ENCODE measurements at places on chromosomes 3 and 15.

GRCh38 chr15:62089616-62090015, 22.8 kb downstream of the C2CD4A start:
- no peak for DNase-seq

- no peak for DNase-seq
Measured at GRCh38 chr15:26066896-26067295, 203.8 kb upstream of the ATP10A start.

GRCh38 chr3:94779699-94780098, 716.8 kb downstream of the NSUN3 start:
- no peak for DNase-seq

- DNase-seq = no peak
Measured at GRCh38 chr3:193906849-193907410, 229.0 kb upstream of the HES1 start.

GRCh38 chr3:100053951-100054620, 60.2 kb downstream of the FILIP1L start:
- no peak for DNase-seq

- no peak for DNase-seq
Measured at GRCh38 chr15:48595981-48596380, 49.5 kb downstream of the FBN1 start.

DNA sequence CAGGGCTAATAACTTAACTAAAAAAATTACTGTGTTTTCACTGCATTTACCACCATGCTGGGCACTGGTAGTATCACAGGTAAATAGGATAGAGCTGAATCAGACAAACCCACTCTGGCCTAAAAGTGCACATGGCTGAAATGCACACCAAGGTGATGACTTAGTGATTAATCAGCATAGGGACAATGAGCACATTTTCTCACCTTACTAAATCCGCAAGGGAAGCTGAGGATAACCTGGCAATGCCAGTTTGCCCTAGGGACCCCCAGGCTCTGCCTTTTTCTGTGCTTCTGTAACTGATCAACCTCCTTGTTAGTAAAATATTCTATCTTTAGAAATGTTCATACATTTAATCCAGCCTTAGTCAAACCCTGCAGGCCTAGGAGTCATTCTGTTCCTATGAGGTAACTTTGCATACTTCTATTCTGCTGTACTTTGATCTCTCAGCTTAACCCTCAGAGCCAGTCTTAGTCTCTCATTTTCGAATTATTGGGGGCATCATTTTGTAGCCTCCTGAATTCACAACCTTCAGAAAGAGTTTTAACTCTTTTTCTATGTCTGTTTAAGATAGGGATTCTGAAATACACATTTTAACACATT, 562.9 kb upstream of the KCNMB2 start:
- no peak for DNase-seq

- no peak for DNase-seq
Measured at GRCh38 chr3:150783316-150783715, 20.3 kb upstream of the SIAH2 start.

DNA sequence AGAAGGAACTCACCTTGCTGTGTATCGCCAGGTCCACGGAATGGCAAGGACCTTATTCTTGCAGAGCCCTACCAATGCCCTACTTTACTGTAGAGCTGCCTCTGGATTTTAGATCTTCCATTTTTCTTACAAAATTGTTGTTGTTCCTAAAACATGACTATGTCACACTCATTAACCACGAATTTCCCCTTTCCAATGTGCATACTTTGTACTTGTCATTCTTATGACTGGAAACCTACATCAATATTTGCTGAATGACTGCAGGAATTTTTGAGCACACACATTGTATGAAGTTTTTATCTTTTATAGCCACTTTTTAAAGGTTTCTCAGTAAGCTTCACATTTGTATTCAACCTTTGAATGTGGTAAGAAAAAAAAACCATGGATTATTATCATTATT, 35.9 kb upstream of the CMSS1 start:
- no peak for DNase-seq

- no peak for DNase-seq
Measured at GRCh38 chr15:41494922-41495735, 1.5 kb downstream of the ITPKA start.

DNA sequence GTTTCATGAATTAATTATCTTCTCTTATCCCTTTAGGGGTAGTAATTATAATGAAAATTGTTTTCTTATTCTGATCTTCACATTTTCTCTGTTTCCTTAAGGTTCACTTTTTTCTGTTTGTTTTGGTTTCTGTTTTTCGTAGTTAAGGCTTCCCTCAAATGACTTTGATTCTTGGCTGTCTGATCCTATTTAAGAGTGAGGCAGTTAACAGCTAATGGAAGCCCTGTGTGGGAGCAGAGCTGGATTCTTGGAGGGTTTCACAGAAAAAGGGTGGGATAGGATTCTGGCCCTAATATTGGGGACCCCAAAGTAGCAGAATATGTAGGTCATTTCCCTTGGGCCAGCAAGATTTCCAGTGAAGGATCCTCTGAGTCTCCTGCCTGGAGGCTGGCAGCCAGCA, 6.8 kb upstream of the AMOTL2 start:
- DNase-seq = no peak

DNA sequence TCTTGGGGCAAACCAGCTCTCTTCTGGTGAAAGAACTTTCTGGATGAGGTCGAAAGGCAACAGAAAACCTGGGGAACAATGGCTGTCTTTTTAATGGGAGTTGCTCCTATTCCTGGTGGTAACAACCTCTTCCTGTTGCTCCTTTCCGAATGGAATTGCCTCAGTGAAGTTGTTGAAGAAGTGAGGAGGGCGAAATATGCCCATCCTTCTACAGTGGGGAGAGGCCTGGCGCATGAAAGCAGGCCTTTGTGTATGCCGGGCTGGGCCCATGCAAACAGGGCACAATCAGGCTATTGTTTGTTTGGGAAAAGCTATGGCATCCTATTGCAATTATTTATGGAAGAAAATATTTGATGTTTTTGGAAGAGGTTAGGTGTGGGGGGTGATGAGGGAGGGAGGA, 166.9 kb downstream of the IGF1R start:
- DNase-seq = no peak

DNA sequence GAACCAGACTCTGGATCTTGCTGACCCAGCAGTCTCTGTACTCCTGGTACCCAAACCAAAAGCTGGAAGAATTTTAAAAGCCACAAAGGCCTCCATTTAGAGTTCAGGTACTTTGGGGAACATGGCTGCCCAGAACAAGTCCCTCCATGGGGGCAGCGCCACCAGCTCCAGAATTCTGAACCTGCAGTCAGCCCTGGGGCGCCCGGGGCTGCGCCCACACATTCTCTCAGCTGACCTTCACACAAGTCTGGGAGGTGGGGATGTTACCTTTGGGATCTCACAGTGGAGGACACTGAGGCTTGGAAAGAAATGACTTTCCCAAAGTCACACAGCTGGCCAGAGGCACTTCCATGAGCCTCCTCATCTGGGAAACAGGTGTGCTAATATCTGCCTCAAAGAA, 154.8 kb downstream of the RAB11A start:
- no peak for DNase-seq

GRCh38 chr3:27657404-27657803, 64.7 kb downstream of the EOMES start:
- no peak for DNase-seq

GRCh38 chr3:127423856-127424765, 136.3 kb upstream of the PRR20G start:
- no peak for DNase-seq

DNA sequence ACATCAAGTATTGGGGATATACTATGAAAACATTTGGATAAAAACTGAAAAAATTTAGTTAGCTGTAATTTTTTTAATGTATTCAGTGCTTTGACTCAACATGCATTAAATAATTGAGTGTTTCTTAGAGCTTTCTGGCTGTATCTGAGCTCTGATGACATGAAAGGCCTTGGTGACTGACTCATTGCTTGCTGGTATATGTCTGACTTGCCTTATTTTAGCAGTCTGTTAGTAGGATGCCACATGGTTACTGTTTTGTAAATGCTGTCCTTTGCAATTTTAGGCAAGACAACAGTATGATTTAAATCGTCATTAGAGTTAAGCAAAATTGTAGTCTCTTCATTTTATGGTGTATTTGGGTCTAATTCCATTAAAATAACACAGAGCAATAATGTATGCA, 199.2 kb downstream of the GHSR start:
- DNase-seq = no peak

DNA sequence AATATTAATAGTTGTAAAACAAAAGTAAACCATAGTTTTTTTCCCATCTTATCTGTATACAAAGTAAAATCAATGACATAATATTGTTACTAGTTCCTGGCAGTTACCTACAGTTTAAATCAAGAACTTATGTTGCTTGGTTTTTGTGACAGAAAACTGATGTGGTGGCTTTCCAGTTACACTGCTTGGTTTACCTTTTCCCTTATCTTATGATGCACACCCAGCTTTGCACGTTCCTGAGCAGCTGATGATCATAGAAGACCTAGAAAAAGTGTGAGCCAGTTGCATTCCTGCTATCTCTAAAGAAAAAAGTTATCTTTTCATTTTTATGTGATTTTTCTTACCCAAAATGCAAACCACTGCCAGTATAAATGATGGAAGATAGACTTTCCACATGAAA, 36.4 kb upstream of the LAMP3 start:
- DNase-seq = no peak

- DNase-seq = no peak
Measured at GRCh38 chr3:120203016-120203415, 82.0 kb downstream of the GPR156 start.

DNA sequence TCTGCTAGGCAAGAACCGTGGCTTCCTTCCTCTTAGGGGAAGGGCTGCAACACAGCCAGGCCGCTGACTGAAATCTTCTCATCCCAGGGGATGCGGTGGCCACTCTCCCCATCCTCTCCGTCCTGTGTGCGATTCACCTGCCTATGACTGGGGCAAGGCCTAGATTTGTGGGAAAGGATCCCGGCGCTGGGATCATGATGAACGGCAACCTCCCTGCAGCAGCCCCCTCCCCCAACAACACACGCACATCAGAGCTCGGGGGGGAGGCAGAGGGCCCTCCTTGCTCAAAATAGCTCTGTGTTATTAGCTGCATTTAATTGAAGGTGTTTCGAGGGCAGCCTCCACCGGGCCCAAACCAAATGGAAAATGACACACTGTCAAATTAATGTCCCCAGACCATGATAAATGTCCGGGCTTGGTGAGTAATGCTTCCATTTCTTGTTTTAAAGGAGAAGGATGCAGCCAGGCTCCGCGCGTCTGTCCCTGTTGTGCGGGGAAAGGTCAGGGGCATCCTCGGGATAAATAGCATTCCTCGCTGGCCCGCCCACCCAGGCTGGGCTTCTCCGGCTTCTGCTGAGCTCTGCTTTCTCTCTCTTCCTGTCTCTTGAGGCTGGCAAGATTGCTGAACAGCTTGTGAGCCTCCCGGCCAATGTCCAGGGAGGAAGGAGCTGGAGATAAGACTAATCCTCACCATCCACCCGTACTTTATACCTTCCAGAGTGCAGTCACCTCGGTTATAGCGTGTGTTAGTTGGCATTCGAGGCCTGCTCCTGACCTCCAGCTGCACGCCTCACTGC, 56.4 kb upstream of the TLE3 start:
- no peak for DNase-seq

- no peak for DNase-seq
Measured at GRCh38 chr15:42163947-42164550, 7.6 kb upstream of the PLA2G4F start.

GRCh38 chr15:48062148-48062872, 58.5 kb upstream of the SLC24A5 start:
- DNase-seq = peak; percentile 17

- no peak for DNase-seq
Measured at GRCh38 chr15:63938486-63939061, 104.8 kb upstream of the HERC1 start.

DNA sequence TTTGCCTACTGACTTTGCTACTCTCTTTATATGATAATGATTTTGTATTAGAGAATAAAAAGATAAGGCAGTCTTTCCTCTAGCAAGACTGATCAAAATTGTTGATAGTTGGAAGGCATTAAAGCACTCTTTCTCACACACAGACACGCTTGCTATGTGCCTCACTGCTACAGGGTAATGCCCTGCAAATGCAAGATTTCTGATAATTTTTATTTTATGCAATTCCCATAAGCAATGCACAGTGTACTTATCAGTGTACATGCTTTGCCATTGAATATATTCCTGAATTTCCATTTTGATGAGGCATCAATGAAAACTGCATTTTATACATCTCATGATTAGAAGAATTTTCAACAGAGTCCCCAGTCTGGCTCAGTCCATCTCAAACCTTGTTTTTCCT, 263.2 kb downstream of the CHST2 start:
- no peak for DNase-seq

DNA sequence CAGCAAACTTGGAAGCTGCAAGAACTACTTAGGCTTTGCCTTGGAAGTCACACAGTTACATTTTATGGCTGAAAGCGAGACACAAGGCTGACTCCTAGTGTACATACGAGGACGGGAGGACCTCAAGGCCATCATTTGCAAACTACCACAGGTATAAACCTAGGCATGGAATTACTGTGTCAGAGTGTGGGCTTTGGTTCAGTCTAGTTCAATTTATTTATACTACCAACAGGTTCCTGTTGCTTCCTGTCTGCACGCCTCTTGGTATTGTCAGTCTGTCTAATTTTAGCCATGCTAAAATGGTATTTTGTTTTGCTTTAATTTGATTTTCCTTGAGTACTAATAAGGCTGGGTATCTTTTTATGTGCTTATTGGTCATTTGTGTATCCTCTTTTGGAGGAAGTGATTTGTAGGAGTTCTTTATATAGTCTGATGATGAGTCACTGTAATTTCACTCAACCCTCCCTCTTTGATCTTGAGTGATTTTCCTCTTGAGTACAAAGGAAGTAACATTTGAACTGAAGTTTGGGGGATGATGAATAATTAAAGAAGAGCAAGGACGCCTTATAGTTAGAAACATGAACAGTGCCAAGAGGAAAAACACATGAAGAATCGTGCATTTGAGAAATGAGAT, 8.2 kb downstream of the ANKRD34C start:
- no peak for DNase-seq

- no peak for DNase-seq
Measured at GRCh38 chr3:160911411-160911810, 155.4 kb downstream of the PPM1L start.

- DNase-seq = no peak
Measured at GRCh38 chr3:165159760-165160421, 36.3 kb downstream of the SLITRK3 start.

DNA sequence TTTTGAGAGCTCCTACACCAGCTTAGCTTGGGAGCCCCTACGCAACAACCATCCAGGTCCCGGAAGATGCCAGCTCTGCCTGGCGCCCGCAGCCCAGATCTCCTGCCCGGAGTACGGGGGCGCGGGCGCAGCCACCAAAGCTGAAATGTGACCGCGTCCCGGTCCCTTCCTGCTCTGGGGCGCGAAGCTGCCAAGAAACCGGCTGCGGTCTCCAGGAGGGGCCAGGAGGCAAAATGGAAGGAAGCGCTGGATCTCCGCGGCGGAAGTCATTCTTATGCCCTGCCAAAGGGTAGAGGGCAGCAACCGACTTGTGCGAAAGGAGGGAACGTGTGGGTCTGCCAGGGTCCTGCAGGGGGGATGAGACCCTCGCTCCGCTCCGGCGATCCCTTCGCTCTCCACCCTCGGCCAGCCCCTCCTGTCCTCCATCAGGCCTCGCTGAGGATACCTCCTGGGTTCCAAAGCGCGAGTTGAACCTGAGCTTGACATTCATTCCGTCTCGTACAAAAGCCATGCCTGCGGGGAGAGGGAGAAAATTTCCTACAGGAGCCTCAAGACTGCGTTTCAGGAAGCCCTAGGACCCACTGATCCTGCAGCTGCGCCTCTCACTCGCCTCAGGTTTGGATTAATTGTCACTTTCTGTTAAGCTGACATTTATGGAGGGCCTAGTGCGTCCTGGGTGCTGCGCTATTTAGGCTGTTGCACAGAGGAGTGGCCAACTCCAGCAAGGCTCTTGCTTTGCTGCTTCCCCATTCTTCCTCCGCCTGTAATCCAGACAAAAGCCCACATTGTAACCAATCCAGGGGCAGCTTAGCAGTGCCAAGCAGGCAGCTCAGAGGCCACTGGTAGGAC, 98.3 kb upstream of the VGLL3 start:
- DNase-seq = no peak

Measured in NCI-H1694 (cell line).